ENCODE measurements at places on chromosomes 4 and X.

- DNase-seq = peak; percentile 83
Measured at GRCh38 chr4:185847352-185848097, 35.5 kb upstream of the SORBS2 start.

- DNase-seq = no peak
Measured at GRCh38 chrX:6759655-6760375, 224.9 kb upstream of the VCX3A start.

DNA sequence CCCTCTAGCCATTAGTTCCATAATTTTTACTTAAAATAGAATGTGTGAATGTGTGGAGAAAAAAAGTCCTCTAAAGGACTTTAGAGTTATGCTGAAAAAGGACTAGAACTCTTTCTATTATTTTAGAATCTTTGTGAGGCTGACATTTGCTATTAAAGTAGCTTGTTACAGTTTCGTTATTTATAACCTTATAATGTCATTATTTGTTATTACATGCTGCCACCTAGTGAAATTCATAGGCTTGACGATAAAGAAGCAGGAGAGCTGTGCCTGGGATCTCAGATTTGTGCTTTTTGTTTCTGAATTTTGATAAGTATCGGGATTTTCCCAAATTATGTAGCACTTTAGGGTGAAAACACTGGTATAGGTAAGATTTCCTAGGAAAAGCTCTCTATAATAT is 38.5 kb upstream of the TAPT1 start:
- DNase-seq = no peak

DNA sequence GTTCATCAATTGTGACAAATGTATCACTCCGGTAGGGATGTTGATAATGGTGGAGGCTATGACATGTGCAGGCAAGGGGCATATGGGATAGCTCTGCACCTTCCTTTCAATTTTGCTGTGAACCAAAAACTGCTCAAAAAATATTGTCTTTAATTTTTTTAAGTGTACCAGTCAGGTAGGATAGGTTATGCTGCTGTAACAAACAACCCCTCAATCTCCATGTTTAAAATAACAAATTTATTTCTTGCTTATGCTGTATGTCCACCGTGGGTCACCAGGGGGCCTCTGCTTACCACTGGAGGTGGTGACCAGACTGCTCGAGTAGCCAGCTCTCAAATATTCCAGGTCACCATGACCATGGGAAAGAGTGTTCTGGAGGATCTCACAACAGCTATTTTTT is 23.4 kb upstream of the MSX1 start:
- DNase-seq = no peak

DNA sequence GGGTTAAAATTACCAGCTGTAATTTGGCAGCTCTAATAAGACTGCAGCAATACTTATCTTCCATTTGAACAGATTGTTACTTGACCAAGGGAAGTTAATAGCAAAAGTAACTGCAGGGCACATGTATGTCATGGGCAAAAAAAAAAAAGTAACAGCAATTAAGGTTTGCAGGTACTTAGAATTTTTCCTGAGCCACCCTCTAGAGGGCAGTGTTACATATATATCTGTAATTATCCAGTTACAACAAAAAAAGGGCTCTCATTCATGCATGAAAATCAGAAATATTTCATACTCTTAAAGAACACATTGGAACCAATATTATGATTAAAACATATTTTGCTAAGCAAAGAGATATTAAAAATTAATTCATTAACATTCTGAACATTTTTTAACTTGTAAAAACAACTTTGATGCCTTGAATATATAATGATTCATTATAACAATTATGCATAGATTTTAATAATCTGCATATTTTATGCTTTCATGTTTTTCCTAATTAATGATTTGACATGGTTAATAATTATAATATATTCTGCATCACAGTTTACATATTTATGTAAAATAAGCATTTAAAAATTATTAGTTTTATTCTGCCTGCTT is 25.1 kb downstream of the XIAP start:
- DNase-seq = no peak

GRCh38 chr4:124203613-124204238 is 508.8 kb downstream of the ANKRD50 start:
- DNase-seq = no peak

- DNase-seq = no peak
Measured at GRCh38 chr4:72112514-72113156, 80.8 kb downstream of the NPFFR2 start.

DNA sequence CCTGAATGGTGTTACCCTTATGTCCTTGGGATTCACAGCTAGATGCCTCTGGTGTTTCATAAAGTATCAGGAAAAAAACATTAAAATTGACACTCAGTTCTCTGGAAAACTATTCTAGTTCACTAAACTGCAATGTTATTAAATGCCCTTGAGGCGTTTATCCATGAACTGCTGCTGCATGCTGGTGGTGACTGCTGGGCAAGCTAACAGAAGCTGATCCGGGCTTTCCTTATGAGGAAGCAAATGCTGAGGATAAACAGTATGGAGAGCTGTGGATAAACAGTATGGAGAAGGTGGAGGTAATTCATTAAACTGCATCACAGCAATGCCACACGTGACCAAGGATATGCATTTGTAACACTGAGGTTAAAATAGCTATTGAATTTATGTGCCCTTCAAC is 227.0 kb downstream of the NR3C2 start:
- DNase-seq = no peak

GRCh38 chr4:2837904-2838496 is 5.6 kb upstream of the ADD1 start:
- no peak for DNase-seq

- DNase-seq = no peak
Measured at GRCh38 chr4:36006226-36006625, 238.1 kb downstream of the ARAP2 start.

DNA sequence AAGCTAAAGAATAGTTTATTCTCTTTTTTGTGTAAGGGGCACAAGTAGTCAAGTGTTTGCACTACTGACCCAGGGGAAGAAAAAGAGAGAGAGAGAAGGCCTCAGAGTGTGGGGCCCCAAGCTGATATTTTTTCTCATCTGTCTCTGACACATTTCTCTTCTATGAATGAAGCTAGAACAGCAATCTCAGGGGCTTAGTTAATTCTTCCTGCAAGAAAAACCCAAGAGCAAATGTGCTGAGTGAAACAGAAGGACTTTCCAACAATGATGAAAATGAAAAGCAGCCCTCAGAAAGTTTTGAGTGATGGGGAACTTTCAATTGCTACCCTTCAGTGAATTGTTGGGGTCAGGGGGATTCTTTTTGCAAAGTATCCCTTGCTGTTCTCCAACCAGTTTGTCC is 9.2 kb upstream of the MSN start:
- DNase-seq = no peak

GRCh38 chrX:68177542-68177941 is 255.8 kb downstream of the OPHN1 start:
- no peak for DNase-seq

DNA sequence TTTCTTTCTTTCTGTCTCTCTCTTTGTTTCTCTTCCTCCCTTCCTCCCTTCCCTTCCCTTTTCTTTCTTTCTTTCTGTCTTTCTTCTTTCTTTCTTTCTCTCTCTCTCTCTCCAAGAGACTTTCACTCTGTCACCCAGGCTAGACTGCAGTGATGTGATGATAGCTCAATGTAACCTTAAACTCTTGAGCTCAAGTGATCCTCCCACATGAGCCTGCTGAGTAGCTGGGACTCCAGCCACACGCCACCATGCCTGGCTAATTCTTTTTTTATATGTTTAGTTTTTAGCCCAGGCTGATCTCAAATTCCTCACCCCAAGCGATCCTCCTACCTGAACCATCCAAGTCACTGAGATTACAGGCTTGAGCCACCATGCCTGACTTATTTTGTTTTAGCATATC is 64.3 kb upstream of the EMCN start:
- DNase-seq = no peak

- DNase-seq = no peak
Measured at GRCh38 chrX:134803551-134804183, 145.4 kb upstream of the PLAC1 start.

- no peak for DNase-seq
Measured at GRCh38 chrX:66021765-66022631, 17.9 kb downstream of the VSIG4 start.

DNA sequence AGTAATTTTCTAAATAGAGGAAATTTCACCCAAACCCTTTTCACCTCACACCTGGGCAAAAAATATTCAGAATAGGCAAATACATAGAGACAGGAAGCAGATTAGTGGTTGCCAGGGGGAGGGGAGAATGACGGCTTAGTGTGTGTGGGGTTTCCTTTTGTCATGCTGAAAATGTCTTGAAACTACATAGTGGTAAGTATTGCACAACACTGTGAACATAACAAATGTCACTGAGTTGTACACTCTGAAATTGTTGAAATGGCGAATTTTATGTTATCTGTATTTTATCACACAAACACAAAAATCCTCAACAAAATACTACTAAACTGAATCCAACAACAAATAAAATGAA is 60.7 kb upstream of the PLAC1 start:
- no peak for DNase-seq

- no peak for DNase-seq
Measured at GRCh38 chr4:89284828-89285227, 22.8 kb downstream of the GPRIN3 start.

GRCh38 chr4:73507541-73507940 is 26.0 kb downstream of the AFM start:
- DNase-seq = no peak

- no peak for DNase-seq
Measured at GRCh38 chr4:48388525-48389154, 47.3 kb downstream of the SLAIN2 start.

DNA sequence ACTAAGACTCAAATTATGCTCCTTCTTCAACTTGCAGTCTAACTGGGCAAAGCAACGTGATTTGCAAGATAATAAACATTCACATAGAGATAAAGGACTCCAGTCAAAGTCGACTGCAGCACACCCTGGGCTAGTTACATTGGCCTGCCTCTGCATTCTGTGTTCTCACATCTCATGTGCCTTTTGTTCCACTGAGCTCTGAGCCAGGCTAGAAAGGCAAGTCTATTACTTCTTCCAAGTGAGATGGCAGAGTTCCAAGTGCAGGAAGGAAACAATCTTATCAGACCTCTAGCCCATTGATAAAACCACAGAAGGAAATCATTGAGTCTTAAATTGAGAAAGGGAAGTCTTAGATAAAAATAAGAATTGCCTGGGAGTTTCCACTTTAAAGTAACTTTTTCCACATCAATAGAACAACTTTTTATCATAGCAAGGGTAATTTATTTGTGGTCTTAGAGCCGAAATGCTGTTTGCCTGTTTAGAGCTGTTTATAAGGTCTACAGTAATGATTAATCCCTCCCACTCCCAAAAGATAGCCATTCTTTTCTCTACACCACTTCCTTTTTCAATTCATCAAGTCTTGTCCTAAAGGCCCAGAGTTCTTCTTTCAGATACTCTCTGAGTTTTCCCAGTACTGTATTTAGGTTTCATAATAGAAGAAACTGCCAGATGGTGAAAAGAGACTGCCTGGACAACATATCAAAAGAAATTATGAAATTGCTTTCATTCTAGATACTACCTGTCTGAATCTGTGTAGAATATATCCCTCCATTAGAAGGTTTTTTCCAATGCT is 200.2 kb downstream of the GUCY2F start:
- no peak for DNase-seq

DNA sequence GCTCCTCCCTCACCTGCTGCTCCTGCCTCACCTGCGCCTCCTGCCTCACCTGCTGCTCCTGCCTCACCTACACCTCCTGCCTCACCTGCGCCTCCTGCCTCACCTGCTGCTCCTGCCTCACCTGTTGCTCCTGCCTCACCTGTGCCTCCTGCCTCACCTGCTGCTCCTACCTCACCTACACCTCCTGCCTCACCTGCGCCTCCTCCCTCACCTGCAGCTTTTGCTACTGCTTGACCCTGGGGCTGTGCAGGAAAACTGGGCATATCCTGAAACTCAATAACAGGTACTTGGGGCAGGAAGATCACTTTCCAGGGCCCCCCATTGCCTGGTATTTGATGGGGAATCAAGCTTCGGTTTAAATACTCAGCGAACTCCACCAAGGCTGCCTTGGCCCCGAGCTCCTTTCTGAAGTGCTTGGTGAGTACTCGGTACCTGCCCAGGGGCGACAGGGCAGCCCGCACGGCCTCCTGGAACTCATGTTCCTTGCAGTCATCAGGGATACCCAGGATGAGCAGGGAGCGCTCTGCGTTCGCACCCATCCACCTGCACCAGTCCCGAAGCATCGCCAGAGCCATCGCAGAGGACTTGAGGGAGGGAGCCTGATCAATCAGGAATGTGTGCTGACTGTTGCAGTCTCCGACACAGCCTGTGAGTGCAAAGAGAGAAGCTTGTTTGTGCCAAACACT is 2.7 kb downstream of the PNMA6E start:
- DNase-seq = no peak

- peak; percentile 81 for DNase-seq
Measured at GRCh38 chr4:24730256-24731001, 64.9 kb upstream of the SOD3 start.

DNA sequence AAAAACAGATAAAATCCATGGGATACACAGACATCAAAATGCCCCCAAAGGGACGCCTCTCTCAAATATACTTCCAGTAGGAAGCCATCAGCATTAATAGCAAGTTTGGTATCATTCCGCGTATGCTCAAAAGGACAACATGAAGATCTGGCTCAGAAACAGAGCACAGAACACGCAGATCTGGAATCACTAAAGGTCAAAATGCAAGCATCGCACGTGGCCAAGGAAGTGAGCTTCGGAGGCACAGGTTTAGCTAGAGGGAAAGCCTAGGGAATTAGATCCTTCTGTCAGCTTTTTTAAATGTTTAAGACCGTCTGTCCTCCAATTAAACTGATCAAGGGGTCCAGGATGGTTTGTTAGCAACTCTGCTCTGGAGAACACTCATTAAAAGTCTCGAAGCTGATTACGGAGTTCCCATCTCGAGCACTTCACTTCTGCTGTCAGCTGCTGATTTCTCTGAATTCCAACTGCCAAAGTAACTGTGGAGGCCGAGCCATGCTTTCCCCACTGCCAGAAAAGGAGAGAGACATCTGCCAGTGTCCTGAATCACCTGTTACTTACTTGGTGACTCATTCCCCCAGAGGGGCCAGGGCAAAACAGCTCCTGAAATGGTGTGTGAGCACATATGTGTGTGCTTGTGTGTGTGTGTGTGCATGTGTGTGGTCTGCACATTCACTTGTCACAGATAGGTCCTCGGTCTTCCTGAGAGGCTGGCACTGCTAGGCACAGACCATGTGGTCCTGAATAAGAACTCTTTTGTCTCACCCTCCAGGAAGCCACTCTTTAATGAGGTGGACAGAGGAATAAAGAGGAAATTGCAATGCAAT is 177.7 kb upstream of the PPARGC1A start:
- DNase-seq = peak; percentile 30

GRCh38 chr4:77699731-77700210 is 94.2 kb downstream of the CXCL13 start:
- DNase-seq = no peak

DNA sequence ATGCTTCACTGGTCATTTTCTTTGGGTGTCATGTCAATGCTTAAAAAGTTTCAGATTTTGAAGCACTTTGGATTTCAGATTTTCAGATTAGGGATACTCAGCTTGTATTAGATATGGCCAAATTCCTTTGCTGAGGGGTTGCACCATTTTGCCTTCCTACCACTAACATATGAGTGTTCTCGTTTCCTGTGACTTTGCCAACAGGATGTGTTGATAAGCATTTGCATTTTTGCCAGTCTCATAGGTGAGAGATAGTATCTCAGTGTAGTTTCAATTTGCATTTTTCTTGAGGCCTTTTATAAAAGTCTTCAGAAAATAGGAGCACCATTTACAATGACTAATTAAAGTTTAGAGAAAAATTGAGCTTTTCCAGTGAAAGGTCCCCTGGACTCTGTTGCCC is 71.6 kb upstream of the CLCN4 start:
- no peak for DNase-seq

GRCh38 chrX:100931218-100931924 is 2.7 kb upstream of the XKRX start:
- DNase-seq = no peak

GRCh38 chr4:5704276-5704675 is 4.1 kb downstream of the EVC2 start:
- no peak for DNase-seq

All from left ventricle myocardium superior (tissue), 1 donor.